ENCODE measurements at places on chromosomes 5 and 9.
A peak's percentile ranks its signal among the peaks of the same experiment; 100 is the strongest.

GRCh38 chr9:126700903-126701812 lies 87.4 kb downstream of the LMX1B start:
- no peak for DNase-seq

GRCh38 chr5:73483676-73484075 lies 14.6 kb upstream of the BTF3 start:
- no peak for DNase-seq

- no peak for DNase-seq
Observed at GRCh38 chr9:131722255-131722654, 17.6 kb downstream of the RAPGEF1 start.

- DNase-seq: no peak
Observed at GRCh38 chr9:93510041-93510440, 56.7 kb upstream of the FAM120AOS start.

GRCh38 chr5:40045429-40045828 lies 620.6 kb upstream of the DAB2 start:
- no peak for DNase-seq

GRCh38 chr9:18608371-18608770 lies 134.4 kb downstream of the ADAMTSL1 start:
- no peak for DNase-seq

- DNase-seq: no peak
Observed at GRCh38 chr9:133286523-133286922, 11.5 kb upstream of the ABO start.

DNA sequence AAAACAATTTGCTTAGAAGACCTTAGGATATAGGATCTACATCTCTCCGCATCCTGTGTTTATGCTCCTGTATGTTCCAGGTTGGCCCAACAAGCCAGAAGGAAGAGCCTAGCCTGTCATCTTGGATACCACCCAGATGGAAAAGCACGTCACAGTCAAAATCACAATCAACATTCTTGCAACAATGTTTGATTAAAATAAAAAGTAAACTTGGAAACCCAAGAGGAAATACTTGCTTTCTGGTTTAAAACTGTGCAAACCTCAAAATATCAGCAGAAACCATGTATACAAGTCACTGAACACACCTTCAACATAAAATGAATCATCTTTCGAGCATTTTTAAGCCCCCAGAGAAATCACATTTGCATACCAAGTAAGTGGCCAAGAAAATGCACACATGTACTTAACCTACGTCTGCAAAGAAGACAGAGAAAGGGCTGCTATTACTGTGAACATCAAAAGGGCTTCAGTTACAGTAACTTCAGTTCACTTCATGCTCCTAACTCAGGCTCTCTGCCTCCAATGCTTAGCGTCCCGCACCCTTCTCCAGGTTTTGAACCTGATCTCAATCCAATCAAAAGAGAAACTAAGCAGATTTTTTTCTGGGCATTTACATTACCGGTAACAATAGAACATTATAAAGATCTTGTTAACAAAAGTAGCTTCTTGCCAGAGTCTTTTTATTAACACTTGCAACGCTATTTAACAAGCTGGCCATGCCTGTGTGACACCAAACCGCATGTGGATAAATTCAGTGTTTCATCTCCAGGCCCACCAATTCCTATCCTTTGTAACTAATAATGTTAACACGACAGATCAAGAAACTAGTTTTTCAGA lies 1.3 kb downstream of the ENC1 start:
- DNase-seq: no peak

GRCh38 chr9:110131499-110131898 lies 76.5 kb downstream of the C9orf152 start:
- no peak for DNase-seq

GRCh38 chr9:2453701-2454100 lies 167.9 kb upstream of the VLDLR start:
- no peak for DNase-seq

- DNase-seq: no peak
Observed at GRCh38 chr9:113957821-113958341, 81.8 kb downstream of the ZNF618 start.

GRCh38 chr9:129627556-129628440 lies 1.8 kb downstream of the NTMT1 start:
- DNase-seq: no peak

- no peak for DNase-seq
Observed at GRCh38 chr5:137179203-137179602, 319.9 kb downstream of the SPOCK1 start.

- DNase-seq: no peak
Observed at GRCh38 chr5:59134471-59135163, 551.7 kb downstream of the RAB3C start.

GRCh38 chr5:161190086-161190485 lies 338.1 kb upstream of the ATP10B start:
- no peak for DNase-seq

- DNase-seq: no peak
Observed at GRCh38 chr9:107213080-107213479, 70.0 kb upstream of the RAD23B start.

GRCh38 chr5:4095918-4096630 lies 500.4 kb downstream of the IRX1 start:
- DNase-seq: no peak

DNA sequence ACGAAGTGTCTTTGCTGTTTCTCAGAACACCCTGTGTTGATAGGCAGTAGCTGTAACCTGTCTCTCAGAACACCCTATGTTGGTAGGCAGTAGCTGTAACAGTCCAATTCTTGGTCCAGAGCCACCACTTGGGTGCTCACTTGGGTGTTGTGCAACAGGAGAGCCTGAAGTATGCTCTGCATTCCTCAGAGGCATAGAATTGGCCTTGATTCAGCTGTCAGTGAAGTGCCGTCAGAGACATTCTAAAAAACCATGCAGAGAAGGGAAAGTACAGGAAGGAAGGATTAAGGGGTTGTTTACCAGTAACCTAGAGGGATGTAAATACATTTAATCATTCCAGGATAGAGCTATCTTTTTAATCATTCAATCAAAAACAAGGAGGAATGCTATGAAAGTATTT lies 231.2 kb downstream of the ARRDC3 start:
- no peak for DNase-seq

- no peak for DNase-seq
Observed at GRCh38 chr9:101397746-101398067, 711 bp downstream of the MRPL50 start.

GRCh38 chr5:9653811-9654210 lies 23.7 kb upstream of the TAS2R1 start:
- DNase-seq: no peak

DNA sequence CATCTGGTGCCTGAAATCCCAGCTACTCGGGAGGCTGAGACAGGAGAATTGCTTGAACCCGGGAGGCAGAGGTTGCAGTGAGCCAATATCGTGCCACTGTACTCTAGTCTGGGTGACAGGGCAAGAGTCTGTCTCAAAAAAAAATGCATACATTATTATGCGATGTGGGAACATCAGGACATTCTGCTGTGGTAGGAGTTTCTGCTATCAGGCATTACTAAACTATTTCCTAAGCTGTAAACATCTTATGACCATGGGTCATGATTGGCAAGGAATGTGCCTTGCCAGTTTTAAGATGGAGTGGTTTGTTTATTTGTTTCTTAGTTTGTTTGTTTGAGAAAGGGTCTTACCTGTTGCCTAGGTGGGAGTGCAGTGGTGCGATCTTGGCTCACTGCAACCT lies 45.1 kb upstream of the FAM120A start:
- no peak for DNase-seq

DNA sequence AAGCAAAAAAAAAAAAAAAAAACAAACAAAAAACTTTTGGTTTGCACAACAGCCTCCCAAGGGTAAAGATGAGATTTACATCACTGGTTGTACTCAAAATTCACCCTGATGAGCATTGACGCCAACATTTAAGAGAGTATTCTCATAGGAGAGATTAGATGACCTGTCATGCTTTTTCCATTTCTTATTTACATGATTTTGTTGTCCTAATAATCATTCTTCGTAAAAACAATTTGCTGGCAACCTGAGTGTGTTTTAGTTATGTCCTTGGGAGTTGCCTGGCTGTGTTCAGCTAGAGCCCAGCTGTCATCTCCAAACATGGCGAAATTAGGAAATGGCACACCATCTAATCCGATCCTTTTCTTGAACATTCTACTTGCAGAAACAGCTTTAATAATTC lies 186.4 kb upstream of the MRPS30 start:
- no peak for DNase-seq

- peak; percentile 92 for DNase-seq
Observed at GRCh38 chr9:37800631-37801286, at the start of gene DCAF10. Gene DCAF10 (plus strand): TSS chr9:37800797. CDS start chr9:37800867, 70 bp downstream.

- no peak for DNase-seq
Observed at GRCh38 chr9:107386396-107386795, 103.2 kb downstream of the KLF4 start.

GRCh38 chr5:119741691-119742090 lies 112.3 kb downstream of the FAM170A start:
- DNase-seq: no peak

GRCh38 chr5:68409259-68409658 lies 193.7 kb downstream of the PIK3R1 start:
- DNase-seq: no peak

GRCh38 chr5:73265641-73266040 lies 92.6 kb downstream of the TMEM174 start:
- DNase-seq: no peak

- DNase-seq: no peak
Observed at GRCh38 chr5:164002214-164002613, 496.8 kb downstream of the MAT2B start.

DNA sequence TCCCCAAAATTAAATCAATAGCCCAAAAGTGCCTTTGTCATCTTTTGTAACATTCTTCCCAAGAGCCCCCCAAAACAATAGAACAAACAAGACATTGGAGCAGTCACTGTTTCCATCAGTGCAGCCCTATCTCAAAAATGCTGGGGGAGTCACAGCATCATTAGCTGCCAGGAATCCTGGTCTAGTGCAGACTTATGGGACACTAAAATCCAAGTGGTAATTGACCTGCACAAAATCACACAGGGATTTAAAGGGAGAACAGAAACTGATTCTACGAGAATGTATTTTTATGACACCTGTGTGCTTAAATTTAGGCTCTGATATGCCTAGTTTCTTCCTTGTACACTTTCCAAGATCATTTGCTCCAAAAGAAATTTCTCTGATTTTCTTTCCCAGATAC lies 172.9 kb downstream of the GLIS3 start:
- DNase-seq: no peak

Data from stimulated activated CD4-positive, alpha-beta T cell treated with anti-CD3 and anti-CD28 coated beads, Interleukin-2, amount 100 ng/mL, for 24 hours (primary cell).